Stimulated activated CD8-positive, alpha-beta memory T cell treated with anti-CD3 and anti-CD28 coated beads, Interleukin-4, amount 100 ng/mL, for 4 hours (primary cell): ENCODE measurements at places on chromosomes 4 and X.

- DNase-seq = no peak
Measured at GRCh38 chr4:11614426-11614825, 185.7 kb upstream of the HS3ST1 start.

DNA sequence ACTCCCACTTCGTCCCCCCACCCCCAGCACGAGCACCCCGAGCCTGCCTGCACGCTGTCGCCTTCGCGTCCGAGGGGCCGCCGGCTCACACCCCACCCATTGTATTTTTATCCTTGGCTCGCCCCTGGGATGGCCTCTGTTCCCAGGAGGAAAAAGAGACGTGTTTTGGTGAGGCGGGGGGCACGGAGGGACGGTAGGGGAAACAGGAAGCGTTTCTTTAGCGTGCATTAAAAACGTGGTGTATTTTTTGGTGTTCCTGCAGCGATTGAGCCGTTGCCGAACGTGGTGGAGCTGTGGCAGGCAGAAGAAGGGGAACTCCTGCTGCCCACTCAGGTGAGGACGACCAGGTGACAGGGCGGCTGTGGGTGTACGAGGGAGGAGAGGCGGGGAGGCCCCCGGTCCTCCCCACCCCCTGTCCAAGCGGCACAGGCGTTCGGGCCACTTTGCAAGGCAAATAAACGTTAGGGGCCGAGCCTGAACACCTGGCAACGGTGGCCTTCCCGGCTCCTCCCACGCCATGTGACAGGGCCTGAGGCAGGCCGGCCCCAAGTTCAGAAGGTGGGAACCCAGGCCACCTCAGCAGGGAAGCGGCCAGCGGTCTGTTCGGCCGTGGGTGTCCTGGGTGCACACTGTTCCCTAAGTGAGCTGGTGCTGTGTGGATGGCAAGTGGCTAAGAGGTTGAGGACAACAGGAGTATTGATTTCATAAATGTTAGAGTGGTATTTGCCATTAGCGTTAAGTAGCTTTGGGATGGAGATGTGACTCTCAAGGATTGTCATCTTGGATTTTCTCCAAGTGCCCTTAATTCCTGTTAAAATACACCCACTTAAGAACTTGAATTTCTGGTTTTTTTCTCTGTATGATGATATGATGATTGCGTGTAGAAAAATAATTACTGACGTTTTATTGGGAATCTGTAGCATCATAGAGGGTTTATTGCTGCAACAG is 1.1 kb downstream of the TMEM131L start:
- no peak for DNase-seq

DNA sequence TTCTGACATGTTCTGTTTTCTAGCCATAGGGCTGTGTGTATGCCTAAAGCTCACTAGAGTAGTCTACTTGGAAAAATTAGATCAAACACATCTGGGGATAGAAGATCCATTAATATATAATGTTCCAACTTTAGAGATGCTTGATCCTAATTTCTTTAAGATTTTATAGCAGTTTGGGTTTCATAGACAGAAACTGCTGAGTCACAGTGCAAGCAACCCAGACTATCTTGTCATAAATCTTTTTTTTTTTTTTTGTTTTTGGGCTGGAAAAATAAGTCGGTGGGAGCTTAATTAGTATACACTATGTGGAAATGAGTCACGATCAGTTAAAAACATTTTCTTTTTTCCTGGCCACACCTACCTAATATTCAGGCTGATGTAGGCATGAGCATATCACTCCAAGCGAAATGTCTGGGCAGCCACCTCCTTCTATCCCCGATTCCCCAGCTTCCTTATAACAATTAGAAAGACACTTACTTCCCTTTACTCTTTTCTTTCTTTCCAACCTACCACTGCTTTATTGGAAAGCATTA is 58.2 kb upstream of the CASK start:
- DNase-seq = no peak

DNA sequence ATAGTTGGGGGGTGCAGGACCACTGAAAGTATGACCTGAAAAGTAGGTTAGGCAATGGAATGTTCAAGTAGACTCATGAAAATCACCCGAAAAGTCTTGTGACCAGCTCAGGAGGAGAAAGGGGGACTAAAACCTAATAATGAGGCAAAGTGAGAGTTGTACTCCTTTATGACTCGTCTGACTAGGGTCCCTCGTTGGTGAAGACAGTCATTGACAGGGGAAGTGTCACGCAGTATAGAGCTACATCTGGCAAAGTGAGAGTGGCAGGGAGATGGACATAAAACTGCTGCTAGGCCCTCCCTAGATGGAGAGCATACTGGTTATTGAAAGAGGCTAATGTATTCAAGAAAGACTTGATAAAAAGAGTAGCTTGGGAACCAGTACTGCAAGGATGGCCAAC is 20.5 kb downstream of the OTUD6A start:
- no peak for DNase-seq

- no peak for DNase-seq
Measured at GRCh38 chr4:39227906-39228305, 45.6 kb downstream of the WDR19 start.

DNA sequence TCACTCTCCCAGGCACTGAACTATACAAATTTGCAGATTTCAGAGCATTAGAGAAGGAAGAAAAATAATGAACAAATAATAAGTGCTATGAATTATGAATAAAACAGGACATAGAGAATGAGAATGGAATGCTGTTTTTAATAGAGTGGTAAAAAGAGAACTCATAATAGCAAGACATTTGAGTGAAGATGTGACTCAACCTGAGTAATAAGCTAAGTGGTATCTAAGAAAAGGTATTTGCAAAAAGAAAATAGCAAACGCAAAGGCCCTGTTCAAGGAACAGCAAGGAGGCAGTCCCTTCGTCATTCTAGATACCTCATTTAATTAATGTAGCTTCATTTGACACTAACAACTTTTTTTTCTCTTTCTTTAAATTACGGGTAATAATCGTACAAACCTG is 1910.0 kb upstream of the TENM3 start:
- DNase-seq = no peak

DNA sequence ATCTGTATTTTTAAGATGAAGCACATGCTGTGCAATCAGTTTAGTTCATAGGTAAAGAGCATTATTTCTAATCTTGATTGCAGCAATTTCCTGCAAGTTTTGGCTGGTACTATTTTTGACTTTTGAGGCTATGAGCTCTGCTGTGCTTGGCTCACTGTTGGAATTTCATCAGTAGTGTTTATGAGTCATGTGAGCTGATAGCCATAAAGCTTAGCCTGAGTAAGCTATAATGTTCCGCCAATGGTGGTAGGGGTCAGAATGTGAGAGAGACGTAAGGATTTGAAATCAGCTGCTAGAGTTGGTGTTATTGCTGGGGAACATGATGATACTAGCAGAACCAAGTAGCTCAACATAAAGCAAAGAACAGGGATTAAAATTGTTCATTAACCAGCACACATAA is 590.9 kb upstream of the GNPDA2 start:
- DNase-seq = no peak

GRCh38 chr4:121266982-121267381 is 102.9 kb upstream of the TNIP3 start:
- no peak for DNase-seq

- no peak for DNase-seq
Measured at GRCh38 chr4:174449944-174450785, 72.1 kb downstream of the HPGD start.

DNA sequence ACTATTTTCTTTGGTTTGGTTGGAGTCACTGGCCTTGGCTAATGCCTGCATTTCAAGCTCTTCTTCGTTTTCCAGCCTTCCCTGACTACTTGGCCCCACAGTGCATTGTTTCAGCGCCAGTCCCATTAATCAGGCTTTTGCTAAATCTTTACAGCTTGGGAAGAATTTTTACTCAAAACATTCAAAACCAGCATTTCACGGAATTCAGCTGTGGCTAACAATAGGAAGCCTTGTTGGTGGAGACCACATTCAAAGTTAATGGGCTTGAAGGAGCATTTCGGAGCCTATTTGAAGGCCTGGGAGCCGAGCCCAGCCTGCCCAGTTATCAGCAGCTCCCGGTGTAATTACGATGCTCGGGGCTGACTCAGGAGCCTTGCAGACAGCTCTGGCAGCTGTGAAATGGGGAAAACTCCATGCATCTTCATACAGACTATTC is 30.8 kb upstream of the VCX2 start:
- no peak for DNase-seq

DNA sequence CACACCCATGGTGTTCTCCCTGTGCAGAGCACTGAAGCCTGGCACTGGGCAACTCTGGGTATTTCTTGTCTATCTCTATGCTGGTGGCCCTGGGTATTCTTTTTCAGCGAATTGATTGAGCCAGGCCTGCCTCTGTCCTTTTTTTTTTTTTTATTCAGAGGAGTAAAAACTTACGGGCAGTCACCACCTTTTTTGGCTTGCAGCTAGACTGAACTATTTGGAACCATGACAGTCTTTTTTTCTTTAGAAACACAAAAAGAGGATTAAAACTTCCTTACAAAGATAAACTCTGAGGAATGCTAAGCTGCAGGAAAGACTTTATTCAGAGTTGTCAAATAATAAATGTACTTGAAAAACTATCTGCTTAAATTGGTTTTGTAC is 119.2 kb upstream of the STIM2 start:
- no peak for DNase-seq

DNA sequence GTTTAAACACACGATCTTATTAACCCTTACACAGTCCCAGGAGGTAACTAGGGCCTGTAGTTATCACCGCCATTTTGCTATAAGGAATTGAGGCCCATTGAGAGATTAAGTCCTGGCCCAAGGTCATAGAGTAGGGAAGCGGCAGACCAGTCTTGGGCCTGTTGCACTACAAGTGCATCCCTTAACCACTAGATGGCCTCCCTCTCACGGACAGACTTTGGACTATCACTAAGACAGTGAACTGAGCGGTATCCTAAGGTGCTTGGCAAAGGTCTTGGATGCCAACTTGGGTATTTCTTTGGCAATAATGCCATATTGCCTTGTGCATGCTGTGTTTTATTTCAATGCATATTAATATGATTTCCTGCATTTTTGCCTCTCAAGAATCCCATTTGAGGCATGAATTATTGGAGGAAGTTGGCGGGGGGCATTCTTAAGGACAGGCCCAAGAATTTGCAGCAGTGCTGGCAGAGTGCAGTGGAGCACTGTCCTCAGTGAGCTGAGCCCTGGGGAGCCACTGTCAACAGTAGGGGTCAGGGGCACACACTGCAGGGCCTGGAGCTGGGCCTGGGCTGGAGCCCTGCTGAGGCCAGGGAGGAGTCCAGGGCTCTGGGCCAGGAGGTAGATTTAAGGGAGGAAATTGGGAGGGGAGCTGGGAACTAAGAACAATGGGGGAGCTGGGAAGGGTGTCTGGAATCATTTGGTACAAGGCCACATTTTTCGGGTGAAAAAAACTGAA is 147.4 kb downstream of the SMIM20 start:
- DNase-seq = no peak

GRCh38 chr4:131426023-131426758 is 1722.9 kb upstream of the PCDH10 start:
- no peak for DNase-seq

GRCh38 chrX:45524805-45525204 is 324.1 kb upstream of the DIPK2B start:
- no peak for DNase-seq

- no peak for DNase-seq
Measured at GRCh38 chr4:140809676-140810075, 53.5 kb upstream of the TBC1D9 start.

- DNase-seq = no peak
Measured at GRCh38 chr4:26000274-26000950, 86.4 kb downstream of the SMIM20 start.

GRCh38 chr4:141302924-141303323 is 82.2 kb downstream of the ZNF330 start:
- no peak for DNase-seq

GRCh38 chrX:130523460-130524394 is 121.9 kb downstream of the RBMX2 start:
- DNase-seq = no peak

GRCh38 chr4:68349279-68349648 is 626 bp downstream of the YTHDC1 start:
- DNase-seq = no peak

DNA sequence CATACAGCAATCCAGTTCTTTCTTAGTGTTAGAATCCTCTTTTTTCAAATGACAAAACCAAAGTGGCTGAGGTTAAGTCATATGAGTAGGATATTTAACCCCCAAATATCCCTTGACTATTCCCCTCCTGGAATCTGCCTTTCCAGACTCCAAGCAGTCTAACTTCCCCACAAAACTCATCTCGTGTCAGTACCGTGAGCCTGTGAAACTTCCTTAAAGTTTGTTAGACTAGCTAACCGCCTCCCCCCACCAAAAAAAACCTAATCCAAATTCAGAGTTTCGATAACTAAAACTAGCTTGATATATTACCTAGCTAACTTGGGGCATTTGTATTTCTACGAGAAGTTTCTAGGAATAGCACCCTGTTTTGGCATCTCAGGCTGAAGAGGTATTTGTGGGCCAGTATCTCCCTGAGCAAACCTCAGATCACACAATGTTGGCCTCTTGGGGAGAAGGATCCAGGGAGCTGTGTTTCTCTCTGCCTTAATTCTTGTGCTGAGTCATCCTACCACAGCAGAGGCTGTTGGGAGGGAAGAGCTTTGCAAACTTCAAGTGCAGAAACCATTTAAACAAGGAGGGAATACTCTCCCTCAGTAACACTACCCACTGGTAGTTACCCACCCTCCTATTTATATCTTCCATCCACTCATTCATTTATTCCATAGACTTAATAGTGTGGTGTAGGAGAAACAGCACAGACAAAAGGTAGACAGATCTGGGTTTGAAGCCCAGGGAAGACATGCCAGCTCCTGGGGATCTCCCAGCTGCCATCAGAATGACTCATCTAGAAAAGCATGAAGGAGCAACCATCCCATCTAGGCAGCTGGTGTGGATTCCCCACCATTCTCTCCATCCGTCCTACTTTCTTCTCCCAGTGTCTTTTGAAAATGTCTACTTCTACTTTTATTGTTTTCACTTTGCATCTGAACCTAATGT is 39.3 kb upstream of the TXK start:
- DNase-seq = no peak

DNA sequence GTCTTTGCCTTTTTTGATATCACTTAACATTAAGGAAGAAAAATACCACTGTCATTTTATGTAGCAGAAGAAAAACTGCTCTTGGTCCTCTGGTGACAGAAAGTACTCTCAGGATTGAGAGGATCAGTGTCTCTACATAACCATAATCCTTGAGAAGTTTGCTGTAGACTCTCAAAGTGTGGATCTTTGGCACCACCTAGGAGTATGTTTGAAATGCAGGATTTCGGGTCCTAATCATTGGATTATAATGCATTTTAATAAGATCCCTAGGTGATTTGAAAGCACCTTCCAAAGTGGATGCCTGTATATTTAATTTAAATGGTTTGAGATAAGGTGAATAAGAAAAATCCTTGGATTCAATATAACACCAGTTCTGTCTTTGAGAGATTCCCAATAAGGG is 23.2 kb downstream of the MOB1B start:
- no peak for DNase-seq

DNA sequence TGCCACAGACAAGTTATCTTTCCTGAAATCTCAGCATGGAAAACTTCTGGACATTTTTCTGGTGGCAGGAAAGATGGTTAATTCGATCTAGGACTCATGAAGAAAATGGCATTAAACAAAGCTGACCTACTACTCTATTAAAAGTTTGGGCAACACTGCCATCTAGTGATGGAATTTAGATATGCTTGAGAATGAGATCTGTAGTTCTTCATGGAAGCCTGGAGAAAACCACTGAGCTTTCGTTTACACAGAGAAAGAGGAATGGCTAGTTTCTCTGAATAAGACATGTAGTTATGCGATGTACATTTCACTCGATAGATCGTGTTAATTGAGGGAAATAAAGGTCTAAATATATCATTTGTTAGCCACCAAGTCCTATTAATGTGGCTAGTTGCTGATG is 51.7 kb upstream of the CHRDL1 start:
- no peak for DNase-seq
